Central memory CD4-positive, alpha-beta T cell (primary cell): ENCODE measurements at places on chromosomes 6 and 20.

DNA sequence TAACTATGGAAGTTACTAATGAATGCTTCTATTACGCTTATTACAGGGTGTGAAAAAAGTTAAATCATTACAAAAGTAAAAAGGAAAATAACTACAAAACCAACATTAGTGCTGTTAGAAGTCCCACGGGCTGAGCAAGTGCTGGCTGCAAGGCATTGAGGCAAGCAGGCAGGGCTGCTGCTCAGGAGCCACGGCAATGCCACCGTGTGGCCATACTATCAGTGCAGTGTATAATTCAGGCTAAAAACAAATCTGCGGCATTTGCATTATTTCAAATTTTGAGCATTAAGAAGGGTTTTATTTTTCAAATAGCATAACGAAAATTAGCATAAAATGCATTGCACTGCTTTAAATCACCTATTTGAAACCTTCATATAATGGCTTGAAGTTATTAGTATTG, 17.1 kb downstream of the IFNGR1 start:
- DNase-seq: no peak

GRCh38 chr20:46293084-46293483, 15.2 kb downstream of the CDH22 start:
- DNase-seq: no peak

GRCh38 chr6:160254467-160255312, 3.9 kb downstream of the SLC22A2 start:
- no peak for DNase-seq

- DNase-seq: no peak
Observed at GRCh38 chr20:6060213-6060612, 6.4 kb upstream of the LRRN4 start.

DNA sequence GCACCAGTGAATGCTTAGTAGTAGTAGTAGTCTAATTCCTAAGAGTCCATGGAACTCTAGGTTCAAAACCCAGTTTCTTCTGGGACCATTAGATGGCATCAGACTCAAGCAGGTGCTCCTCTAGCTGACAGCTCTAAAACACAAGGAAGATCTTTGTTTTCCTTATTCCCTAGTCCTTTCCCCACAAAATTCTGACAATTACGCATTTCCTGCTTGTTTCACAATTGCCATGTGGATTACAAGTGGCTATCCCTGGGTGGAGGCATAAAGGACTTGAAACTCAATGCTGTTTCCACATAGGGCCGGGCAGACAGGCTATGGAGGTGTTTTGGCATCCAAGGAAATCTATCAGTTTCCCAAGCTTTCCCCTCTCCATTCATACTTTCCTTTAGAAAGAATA, 9.2 kb upstream of the HLA-DOB start:
- DNase-seq: no peak

DNA sequence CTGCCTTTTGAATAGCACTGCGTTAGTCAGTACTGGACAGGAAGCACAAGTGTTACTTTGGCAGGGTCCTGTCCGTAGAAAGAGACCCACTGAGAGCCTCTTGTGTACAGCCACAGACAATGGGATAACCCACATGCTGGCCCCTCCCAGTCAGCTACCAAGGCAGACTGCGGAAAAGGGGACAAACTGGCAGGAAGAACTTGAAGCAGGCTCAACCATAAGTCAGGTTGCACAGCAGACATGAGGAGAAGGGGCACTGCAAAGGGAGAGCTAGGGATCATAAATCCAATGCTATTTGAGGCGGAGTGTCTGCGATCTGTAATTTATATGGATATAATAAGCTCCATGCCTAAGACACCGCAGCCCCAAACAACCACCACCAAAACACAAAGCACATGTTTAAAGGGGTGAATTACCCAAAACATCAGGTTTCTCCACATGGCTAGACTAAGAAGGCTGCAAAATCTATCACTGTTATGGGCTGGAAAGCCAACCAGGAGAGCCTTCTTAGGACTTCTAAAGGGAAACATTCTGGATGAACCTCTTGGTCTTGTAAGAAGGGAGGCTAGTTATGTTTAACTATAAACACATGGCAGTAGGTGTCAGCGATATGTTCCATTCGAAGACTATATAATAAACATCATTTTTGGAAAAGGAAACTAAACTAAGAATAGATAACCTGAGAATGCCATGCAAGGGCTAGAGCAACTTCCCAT, 141.7 kb downstream of the BACH2 start:
- no peak for DNase-seq

DNA sequence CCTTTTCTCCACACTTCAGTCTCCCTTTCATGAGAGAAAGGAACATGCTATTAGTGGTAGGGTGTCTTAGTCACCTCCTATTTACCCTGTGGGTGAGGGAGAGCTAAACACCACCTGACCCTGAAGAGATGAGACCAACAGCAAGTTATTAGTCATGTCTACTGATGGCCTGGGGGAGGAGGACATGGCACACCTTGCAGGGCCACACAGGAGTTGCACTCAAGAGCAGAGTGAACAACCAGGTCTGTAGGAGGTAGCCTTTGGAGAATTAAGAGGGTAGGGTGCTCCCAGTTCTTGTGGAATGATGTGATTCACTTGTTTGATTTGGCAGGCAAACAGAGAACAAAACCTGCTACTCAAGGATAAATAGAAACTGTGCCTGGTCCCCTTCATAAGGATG, 82.7 kb upstream of the FABP7 start:
- no peak for DNase-seq

DNA sequence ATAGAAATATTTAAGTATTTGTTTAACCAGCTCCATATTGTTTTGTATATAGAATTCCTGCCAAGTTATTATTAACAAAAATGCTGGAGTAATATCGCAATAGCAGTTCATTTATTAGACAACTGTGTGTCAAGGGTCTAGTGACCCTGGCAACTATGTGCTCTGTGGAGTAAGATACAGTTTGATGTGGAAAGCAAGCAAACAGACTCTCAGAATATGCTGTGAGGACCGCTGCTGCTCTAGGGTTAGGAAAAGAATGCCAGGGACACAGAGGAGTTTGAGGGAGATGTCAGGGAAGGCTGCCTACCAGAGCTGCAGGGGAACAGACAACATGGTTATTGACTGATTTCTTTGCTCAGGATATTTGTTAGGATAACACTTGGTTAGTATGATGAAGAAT, 71.2 kb downstream of the HIVEP1 start:
- no peak for DNase-seq

DNA sequence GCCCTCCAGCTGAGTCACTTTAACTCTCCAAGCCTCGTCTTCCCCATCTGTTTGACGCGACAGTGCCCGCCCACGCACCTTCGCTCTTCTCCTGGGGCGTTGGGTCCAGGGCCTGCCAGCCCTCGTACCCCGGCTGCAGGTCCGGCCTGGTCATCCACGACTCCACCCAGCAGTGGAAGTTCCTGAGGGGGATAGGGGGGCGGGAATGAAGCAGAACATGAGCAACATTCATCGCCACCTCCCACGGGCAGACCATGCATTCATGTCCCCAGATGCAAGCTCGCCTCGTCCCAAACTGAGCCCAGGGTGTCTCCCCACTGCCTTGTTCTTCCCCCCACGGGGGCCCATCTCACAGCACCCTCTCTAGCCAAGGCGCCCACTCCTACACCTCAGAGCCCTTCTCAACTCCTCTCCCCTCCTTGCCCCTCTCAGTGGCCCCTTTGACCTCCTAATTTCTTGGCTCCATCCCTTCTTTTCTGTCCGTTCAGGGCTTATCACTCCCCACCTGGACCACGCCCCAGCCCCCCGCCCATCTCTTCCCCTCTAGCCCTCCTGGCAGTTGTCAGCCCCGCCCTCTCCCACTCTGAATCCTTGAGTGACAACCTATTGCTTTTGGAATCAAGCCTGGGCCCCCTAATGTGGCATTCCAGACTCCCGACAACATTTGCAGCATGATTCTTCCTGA, 23.7 kb downstream of the TGM2 start:
- no peak for DNase-seq

GRCh38 chr20:24977336-24977735, 15.2 kb downstream of the APMAP start:
- no peak for DNase-seq

GRCh38 chr6:2594868-2595267, 155.9 kb downstream of the MYLK4 start:
- no peak for DNase-seq

DNA sequence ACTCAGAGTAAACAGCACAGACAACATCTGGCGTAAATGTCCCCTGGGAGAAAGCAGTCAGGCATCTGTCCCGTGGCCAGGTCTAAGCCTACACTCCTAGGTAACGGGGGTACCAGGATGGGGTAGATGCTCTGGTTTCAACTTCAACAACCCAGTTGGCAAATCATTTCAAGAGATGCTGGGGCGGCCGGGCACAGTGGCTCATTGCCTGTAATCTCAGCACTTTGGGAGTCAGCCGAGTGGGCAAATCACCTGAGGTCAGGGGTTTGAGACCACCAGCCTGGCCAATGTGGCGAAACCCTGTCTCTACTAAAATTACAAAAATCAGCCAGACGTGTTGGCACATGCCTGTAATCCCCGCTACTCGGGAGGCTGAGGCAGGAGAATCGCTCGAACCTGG, 12.3 kb downstream of the PREX1 start:
- DNase-seq: no peak
